Bronchial smooth muscle cell (primary cell): ENCODE measurements at places on chromosomes 4 and X. TPM values are rescaled to one million over a fixed set of nuclear protein-coding genes. Genes with fewer than 3 reads are reported as not detected.

The TLL1 gene
- not detected in 2 replicates for total RNA-seq

The TLR2 gene
- 0.17 and 0.32 TPM in 2 replicates for total RNA-seq

The MTMR1 gene
- total RNA-seq, result 13.6 and 15.0 TPM in 2 replicates

The NFXL1 gene
- 5.6 and 7.3 TPM in 2 replicates for total RNA-seq

The MORF4L2 gene
- 263 and 335 TPM in 2 replicates for total RNA-seq

The NDST3 gene
- 0.16 TPM in 1 of 2 replicates, not detected in the other for total RNA-seq

The GSX2 gene
- total RNA-seq, result not detected in 2 replicates

The IL3RA gene
- total RNA-seq, result not detected in 2 replicates

The NKAP gene
- 2.0 and 3.8 TPM in 2 replicates for total RNA-seq

The KDM5C gene
- 43.0 and 44.9 TPM in 2 replicates for total RNA-seq

The PLP2 gene
- 16.9 and 17.8 TPM in 2 replicates for total RNA-seq
